SW 1271 (cell line): ENCODE measurements at places on chromosomes 16 and 17.

DNA sequence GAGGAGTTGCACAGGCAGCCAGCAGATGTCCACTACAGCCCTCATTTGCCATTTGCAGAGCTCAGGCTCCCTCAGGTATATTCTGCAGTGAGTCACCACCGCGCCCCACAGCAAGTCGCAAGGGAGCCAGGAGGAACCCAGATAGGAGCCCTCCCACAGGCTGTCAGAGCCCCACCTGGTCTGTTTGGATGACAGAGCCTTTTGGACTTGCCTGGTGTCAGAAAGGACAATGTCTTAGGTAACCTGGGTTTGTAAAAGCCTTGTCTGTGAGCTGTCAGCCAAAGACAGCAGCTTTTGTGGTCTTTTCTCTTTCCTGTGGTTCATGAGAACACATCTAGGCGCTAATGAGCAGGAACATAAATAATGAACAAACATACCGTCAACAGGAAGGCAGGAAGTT lies 70.9 kb downstream of the GNAO1 start:
- DNase-seq: no peak

- DNase-seq: no peak
Observed at GRCh38 chr16:81239367-81240121, 1.1 kb downstream of the BCO1 start.

GRCh38 chr16:87042551-87043230 lies 274.5 kb downstream of the C16orf95 start:
- no peak for DNase-seq

GRCh38 chr17:66287911-66288310 lies 14.5 kb upstream of the PRKCA start:
- no peak for DNase-seq

GRCh38 chr17:29954405-29954804 lies 13.0 kb downstream of the EFCAB5 start:
- DNase-seq: no peak

DNA sequence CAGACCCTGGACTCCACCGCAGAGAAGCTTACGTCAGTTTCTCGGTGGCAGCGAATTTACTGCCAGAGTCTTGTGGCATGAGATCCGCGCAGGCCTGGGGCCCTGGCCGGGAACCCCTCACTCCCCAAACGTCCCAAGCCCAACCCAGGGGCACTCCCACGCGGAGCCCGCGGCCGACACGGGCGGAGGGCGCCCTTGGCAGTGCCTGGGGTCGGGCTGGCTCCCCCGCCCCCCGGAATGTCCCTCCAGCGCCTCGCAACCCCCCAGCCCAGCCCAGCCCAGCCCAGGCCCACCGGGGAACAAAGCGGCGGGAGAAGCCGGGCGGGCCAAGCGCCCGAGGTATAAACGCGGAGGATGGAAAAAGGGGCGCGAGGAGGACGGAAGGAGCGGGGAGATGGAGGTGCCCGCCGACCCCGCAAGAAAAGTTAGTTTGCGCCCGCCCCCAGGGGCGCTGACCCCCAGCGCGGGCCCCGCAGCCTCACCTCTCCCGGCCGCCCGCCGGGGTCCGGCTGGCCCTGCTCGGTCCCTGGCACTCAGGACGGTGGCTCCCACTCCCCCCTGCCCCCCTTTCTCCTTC lies 330 bp downstream of the CASKIN2 start:
- DNase-seq: no peak

- DNase-seq: no peak
Observed at GRCh38 chr16:19265380-19265930, 20.1 kb upstream of the CLEC19A start.

GRCh38 chr16:30069611-30070462 lies 4.3 kb downstream of the ALDOA start:
- no peak for DNase-seq

GRCh38 chr17:43014649-43015542 lies 7.3 kb downstream of the VAT1 start:
- DNase-seq: no peak

DNA sequence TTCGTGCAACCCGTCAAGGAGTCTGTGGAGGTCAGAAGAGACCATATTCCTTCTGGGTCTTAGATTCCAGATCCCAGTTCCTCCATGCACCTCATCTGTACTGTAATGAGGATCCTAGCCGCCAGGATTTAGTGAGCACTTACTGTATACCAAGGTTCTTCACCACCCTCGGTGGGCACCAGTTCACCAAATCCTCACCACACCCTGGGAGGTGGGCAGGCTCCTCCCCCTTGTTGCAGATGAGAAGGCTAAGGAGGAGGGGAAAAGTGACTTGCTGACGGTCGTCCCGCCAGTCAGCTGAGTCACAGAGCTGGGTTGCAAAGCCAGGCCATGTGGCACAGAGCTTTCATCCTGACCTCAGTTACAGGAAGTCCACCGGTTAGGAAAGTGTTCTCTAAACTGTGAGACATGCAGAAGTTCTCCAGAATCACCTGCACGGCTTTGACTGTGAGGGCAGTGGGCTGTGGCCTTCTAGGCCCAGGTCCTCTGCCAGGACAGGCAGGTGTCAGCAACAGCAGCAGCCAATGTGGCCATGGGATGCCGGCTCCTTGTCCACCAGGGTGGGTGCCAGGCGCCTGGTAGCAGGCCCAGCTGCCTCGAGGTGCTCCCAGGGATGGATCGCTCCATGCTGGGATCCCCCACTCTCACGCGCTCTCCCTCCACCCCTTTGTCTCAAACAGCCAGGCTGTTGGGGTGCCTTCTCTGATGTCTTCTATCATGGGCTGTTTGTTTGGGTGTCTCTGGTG lies 240.3 kb upstream of the GSE1 start:
- DNase-seq: no peak

GRCh38 chr16:56981729-56982271 lies 7.6 kb upstream of the NLRC5 start:
- no peak for DNase-seq

DNA sequence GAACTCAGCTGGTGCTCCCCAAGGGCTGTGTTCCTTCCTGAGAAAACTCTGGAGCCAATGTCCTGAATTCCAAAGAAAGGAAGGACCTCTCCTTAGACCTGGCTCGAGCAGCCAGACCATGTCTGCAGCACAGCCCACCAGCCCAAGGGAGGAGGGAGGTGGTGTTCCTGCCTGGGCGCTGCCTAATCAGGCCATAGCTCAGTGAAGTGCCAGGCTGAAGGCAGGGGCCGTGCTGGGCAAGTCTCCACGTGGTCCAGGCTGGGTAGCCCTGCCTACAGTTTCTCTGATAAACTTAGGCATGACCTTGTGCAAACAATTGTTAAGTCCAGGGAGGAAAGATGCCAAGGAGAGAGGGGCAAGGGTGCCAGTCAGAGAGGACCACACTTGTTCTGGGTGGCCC lies 76.8 kb downstream of the MPRIP start:
- no peak for DNase-seq

DNA sequence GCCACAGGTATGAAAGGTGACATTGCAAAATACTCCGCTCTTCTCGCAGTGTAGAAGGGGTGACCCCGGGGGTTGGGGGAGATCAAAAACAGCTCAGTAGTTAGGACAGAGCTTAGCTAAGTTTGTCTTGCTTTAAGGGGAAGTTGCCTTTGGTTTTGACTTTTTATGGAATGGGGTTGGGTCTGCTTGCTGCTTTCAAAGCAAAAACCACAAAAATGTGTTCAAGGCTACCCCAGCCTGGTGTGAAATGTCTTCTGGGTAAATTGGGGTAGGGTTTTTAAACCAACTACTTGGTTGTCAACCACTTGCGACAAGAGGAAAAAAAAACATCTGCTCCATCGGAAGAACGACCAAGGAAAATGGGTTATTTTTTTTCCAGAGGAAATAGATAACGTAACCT lies 6.2 kb downstream of the FUS start:
- DNase-seq: no peak

DNA sequence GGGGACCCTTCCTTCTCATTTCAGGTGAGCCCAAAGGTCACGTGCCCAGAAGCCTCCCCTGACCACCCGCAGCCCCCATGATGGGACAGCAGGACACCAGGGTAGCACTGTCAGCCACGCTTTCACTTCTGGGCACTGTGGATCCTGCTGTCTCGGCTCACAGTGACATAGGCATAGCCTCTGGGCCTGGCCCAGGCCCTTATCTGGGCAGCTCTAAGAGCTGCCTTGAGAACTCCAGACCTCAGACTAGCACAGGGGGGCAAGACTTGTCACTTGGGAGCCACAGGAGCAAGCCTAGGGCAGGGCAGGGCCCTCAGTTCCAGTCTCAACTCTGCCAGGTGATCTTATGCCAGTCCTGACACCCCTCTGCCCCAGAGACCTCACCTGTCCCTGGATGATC lies 4.7 kb downstream of the NATD1 start:
- no peak for DNase-seq
